ENCODE measurements at places on chromosomes 6 and 20. TPM values are rescaled to one million over a fixed set of nuclear protein-coding genes. Genes with fewer than 3 reads are reported as not detected.

DNA sequence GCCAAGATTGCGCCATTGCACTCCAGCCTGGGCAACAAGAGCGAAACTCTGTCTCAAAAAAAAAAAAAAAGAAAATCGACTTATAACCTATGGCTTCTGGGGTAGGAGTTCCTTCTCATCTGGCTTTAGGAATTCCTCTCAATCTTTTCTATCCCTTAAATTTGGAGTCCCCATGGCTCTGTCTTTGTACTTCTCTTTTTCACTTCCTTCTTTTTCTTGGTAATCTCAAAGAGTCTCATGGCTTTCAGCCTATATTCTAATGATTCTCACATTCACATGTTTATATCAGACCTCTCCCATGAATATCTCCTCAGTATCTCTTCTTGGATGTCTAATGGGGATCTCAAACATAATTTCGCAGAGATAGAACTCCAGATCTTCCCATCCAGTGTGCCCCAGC lies 42.8 kb upstream of the RALGAPA2 start:
- H3K27me3 ChIP-seq, result no peaks in the 10 kb centered on the region
- no peak overlapping the region for H3K4me3 ChIP-seq
- H3K27ac ChIP-seq, result no peak overlapping the region
- DNase-seq, result no peak
- peaks cover 3% of the 10 kb centered on the region for H3K4me1 ChIP-seq

The DEFB124 gene
- not detected for total RNA-seq

- H3K36me3 ChIP-seq, result no peaks in the 10 kb centered on the region
- H3K4me1 ChIP-seq, result no peaks in the 10 kb centered on the region
- no peaks in the 10 kb centered on the region for H3K27me3 ChIP-seq
Measured at GRCh38 chr20:7004801-7005200, 237.3 kb downstream of the BMP2 start.

The NTSR1 gene
- total RNA-seq, result not detected

DNA sequence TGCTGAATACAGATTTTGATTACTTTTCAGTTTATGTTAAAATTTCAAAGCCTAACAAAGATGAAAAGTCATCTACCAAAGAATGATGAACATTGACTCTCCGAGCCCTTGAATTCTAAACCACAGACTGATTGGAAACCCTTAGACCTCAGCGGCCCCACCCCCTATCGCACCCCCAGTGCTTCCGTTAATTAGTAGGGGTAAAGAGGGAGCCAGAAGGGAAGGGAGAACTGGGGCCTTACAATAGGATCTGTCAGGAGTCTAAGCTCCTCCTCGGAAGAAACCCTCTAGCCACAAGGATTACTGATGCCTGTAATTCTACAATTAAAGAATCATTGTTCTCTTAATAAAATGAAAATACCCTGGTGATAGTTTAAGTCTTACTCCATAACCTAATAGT lies 79.7 kb upstream of the JARID2 start:
- H3K4me3 ChIP-seq, result no peak overlapping the region
- no peaks in the 10 kb centered on the region for H3K4me1 ChIP-seq
- H3K36me3 ChIP-seq, result no peaks in the 10 kb centered on the region
- H3K27me3 ChIP-seq, result no peaks in the 10 kb centered on the region
- H3K27ac ChIP-seq, result no peak overlapping the region

- no peaks in the 10 kb centered on the region for H3K27me3 ChIP-seq
- DNase-seq, result no peak
- no peaks in the 10 kb centered on the region for H3K36me3 ChIP-seq
- H3K4me3 ChIP-seq, result no peak overlapping the region
Measured at GRCh38 chr6:105051941-105052471, 95.1 kb downstream of the LIN28B start.

DNA sequence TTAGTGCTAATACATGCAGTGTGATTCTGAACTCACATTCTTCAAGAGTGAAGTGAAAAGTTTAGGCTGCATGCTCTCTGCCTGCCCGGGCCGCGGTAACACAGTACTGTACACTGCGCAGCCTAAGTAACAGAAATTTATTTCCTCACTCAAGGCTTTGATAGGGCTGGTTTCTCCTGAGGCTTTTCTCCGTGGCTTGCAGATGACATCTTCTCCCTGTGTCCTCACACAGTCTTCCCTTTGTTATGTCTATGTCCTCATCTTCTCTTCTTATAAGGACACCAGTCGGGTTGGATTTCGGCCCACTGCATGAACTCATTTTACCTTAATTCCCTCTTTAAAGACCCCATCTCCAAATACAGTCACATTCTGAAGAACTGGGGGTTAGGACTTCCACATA lies 51.1 kb upstream of the TMEM170B start:
- H3K27me3 ChIP-seq, result no peaks in the 10 kb centered on the region
- H3K27ac ChIP-seq, result no peak overlapping the region
- H3K36me3 ChIP-seq, result no peaks in the 10 kb centered on the region
- no peak overlapping the region for H3K4me3 ChIP-seq

- H3K4me3 ChIP-seq, result no peak overlapping the region
- H3K4me1 ChIP-seq, result no peaks in the 10 kb centered on the region
- no peak for DNase-seq
- H3K27me3 ChIP-seq, result no peaks in the 10 kb centered on the region
- H3K27ac ChIP-seq, result no peak overlapping the region
Measured at GRCh38 chr6:39062014-39062740, 13.6 kb downstream of the GLP1R start.

The OSER1 gene
- 19.6 TPM for total RNA-seq

The ZNF165 gene
- 0.26 TPM for total RNA-seq
